Stimulated activated CD4-positive, alpha-beta T cell treated with anti-CD3 and anti-CD28 coated beads, Interleukin-15, amount 100 ng/mL, for 24 hours (primary cell): ENCODE measurements at places on chromosomes 5 and 9.

GRCh38 chr5:164119806-164120447 is 614.5 kb downstream of the MAT2B start:
- DNase-seq: no peak

DNA sequence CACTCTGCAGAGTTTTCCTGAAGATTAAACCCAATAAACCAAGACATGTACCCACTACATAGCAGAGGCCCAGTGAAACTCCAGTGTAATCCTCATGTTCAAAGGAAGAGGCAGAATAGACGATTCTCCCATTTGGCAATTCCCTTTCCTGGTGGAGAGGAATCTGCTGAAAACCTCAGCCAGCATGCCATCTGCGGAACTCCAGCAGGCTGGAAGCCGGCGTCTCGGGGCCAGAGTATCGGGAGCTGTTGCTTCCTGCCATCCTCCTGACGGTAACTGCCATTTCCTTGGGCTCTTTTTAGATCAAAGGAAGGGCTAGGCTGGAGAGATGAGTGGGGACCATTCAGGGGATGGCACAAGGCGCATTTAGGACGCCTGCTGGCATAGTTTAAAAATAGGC is 20.5 kb downstream of the NEURL1B start:
- no peak for DNase-seq

DNA sequence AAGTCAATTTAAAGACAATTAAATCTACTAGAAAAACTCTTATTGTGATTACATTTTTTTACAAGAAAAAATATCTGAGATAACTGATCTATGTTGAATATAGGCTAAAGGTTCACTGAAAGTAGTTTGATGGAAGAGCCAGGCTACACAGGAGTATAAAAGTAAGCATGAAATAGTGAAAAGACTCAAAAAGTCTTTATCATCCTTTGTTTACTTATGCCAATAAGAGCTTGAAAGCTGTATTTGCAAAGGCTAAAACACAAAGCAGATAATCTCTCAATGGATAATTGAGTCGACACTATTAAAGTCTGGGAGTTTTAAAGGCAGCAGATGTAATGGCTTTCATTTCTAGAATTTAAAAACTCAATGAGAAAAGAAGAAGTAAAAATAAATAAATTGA is 42.0 kb downstream of the SSBP2 start:
- DNase-seq: no peak

DNA sequence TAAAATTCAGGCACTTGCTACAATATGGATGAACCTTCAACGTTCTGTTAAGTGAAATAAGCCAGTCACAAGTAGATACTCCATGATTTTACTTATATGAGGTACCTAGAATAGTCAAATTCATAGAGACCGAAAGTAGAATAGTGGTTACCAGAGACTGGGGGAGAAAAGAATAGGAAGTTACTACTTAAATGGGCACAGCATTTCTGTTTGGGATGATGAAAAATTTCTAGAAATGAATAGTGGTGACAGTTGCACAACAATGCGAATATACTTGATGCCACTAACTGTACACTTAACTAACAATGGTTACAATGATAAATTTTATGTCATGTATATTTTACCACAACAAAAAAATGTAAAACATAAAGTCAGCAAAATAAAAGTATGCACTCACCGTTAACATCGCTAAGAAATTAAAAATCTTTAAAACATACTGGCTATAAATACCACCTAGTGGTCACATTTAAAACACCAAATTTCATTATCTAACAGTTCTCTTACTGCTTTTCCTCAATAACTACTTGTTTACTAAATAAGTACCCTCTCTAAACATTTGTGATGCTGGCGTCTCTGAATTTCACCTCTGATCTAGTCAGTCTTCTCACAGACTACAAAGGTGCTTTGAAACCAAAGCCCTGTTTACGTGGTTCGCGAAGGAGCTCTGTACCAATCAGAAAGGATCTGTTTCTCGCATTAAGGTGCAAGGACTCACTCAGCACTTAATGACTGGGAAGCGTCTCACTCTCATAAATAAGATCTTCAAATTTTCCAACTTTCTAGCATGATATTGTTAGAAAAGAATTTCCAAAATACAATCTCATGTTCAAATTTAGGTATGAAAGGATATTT is 22.7 kb downstream of the KIF3A start:
- DNase-seq: no peak

GRCh38 chr9:32955655-32956478 is 45.6 kb downstream of the APTX start:
- no peak for DNase-seq

- peak; percentile 25 for DNase-seq
Observed at GRCh38 chr9:133485531-133486260, 6.8 kb upstream of the SLC2A6 start.

GRCh38 chr9:136010176-136010575 is 49.0 kb upstream of the UBAC1 start:
- no peak for DNase-seq

- DNase-seq: peak; percentile 50
Observed at GRCh38 chr9:23826120-23826629, at the start of gene ELAVL2. Gene ELAVL2, minus strand, starts transcription at chr9:23826240. Its CDS starts 64,006 bp downstream, at chr9:23762234.

DNA sequence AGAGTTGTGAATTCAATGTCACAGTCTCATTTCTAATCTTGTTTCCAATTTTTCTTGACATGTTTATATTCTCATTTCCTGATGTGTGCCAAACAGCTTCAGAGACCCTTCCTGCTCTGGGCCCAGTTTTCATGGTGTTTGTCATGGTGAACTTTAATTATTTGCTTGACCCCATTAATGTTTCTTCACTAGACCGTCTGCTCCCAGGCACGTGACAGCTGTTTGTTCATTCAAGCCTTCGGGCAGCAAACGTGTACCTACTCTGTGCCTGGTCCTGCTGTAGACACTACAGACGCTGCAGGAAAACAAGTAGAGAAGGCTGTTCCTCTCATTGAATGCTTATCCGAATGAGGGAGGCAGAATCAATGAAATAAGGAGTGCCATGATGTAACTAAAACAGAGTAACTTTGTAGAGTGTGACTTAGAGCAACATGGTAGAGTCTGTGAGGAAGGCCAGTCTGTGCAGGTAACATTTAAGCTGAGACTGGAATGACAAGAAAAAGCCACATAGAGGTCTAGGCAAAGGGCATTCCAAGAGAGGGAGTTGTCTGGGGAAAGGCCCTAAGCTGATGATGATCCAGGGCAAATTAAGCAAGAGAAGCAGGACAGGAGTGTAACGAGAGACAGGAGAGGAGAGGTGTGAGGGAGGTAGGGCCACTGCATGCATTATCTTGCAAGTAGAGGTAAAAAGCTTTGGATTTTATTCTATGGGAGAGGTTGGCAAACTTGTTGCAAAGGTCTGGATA is 191.4 kb downstream of the SEMA5A start:
- no peak for DNase-seq

DNA sequence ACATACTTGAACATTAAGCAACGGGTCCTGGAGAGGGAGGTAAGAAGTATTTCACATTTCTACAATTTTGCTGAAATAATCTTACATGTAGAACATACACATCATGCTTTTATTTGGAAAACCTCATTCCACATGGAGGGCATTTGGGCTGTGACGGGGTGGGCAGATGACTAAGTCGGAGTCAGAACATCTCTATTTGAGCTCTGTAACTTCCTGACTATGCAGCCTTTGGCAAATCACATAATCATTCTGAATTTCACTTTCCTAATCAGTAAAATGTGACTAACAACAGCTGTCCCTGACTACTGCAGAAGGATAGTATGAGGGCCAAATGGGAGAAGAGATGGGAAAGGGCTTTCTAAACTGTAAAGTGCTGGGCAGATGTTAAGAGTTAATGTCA is 17.1 kb upstream of the IL6ST start:
- DNase-seq: peak; percentile 63

- peak; percentile 58 for DNase-seq
Observed at GRCh38 chr5:139795074-139796001, at the start of gene PSD2. Gene PSD2, plus strand, starts transcription at chr5:139795808. Its CDS starts 13,633 bp downstream, at chr5:139809441.

DNA sequence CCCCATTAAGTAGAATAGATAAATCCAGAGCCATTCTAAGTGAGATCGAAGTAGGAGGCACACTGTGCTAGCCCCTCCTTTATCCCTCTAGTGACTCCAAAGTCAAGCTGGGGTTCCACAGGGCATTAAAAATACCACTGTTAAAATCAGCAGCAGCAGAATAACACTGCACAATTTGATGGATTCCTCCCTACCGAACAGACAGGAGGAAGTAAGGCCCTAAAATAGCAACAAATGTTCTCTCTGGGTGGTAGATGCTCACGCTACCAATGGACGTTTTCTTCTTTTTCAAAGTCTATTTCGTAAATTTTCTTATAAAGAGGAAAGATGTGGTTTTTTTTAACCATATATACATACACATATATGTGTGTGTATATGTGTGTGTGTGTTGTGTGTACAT is 54.4 kb downstream of the FBXW11 start:
- no peak for DNase-seq

GRCh38 chr5:110702300-110702699 is 24.2 kb downstream of the TMEM232 start:
- DNase-seq: no peak

DNA sequence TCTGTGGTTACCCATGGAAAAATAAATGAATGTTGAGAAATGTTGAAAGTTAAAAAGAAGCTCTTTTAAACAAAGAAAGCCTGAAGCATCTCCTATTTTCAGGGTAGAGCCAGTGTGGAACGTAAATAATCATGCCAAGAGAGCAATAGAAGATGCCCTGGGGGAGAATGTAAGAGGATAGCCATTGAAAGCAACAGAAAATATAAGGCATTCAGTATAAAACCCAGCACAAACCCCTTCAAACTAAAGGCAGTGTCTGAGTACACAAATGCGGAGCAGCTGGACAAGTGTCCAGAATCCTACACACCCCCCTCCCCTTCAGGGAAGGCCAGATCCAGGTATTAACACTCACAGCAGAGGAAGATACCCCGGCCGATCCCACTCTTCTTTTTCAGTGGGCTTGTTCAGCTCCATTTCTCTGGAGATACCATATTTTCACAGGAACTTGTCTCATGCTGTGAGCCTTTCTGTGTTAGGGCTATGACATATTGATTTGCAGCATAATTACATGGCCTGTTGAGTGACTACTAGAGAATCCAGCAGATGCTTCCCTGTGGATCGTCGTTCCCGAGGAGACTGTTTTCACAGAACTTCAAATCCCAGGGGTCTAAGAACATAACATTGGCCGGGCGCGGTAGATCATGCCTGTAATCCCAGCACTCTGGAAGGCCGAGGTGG is 101.2 kb downstream of the PLK2 start:
- DNase-seq: no peak

DNA sequence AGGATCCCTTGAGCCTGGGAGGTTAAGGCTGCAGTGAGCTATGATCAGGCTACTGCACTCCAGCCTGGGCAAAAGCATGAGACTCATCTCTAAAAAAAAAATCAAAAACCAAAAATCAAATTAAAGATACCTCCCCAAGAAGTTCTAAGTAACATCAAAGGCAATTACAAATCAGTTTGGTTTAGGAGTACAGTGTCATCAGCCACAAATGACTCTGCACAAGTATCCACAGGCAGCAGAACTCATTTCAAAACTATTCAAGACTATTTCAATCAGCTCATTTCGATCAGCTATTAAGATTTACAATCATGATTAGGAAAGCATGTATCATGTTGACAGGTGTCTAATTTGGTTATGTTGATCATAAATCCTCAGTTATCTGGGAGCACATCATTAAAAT is 19.1 kb downstream of the TRMO start:
- no peak for DNase-seq

GRCh38 chr5:57082441-57083067 is 91.3 kb upstream of the GPBP1 start:
- DNase-seq: no peak

DNA sequence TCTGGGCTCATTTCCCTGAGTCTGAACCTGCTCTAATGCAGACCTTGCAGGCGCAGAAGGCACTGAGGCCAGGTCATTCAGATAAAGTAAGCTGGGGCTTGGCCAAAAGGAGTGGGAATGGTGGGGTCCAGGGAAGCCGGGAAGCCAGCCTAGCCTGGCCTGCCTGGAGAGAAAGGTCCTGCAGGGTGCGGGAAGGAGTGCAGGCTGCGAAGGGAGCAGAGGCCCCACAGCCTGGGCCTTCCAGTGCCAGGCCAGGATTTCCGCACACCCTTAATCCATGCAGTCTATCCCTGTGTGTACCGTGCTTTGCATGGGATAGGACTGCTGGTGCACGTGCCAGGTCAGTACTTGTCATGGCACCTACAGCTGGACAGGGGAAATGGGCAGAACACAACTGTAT is 3.6 kb upstream of the STING1 start:
- no peak for DNase-seq

DNA sequence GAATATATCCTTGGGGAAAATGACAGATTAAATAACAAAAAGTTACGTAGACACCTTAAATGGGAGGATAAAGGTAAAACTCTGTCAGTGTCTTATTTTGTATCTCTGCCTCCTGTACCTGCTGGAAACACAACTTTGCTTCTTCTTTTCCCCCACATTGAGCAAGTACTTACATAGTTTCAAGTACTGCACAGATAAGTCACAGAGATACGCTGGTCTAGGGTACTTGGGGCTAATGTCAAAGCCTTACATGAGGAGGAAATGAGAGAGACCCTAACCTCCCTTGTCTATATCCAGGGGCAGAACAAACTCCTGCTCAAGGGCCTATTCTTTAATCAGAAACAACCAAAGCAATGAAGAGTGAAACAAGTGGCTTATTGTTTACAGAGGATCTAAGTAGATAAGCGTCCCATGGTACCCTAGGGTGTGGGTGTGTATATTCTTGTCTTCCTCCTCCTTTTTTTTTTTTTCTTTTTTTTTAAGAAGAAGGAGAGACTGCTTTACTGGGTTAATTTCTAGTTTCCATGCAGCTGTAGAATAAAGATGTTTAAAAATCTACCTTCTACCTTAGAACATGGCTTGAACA is 43.1 kb downstream of the ELL2 start:
- DNase-seq: no peak

- no peak for DNase-seq
Observed at GRCh38 chr5:130520211-130520610, 615.9 kb downstream of the CHSY3 start.

GRCh38 chr5:121019106-121019505 is 555.0 kb downstream of the PRR16 start:
- no peak for DNase-seq

DNA sequence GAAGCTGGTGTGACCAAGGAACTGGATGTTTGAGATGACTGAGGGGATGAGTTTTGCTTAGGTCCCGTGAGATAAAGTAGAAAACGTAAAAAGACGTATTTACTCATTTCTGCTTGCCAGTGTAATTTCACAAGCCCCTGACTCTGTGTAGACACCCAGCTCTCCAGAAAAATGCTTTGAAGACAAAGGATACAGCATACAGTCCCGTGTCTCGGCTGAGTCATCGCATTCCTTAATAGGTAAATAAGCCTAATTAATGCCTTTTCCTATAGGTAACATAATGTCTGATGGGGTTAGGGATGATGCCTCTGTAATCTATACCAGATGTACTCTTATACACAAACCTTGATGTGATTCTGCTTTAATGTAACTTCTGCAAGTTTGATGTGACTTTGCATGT is 20.2 kb downstream of the S100Z start:
- no peak for DNase-seq

DNA sequence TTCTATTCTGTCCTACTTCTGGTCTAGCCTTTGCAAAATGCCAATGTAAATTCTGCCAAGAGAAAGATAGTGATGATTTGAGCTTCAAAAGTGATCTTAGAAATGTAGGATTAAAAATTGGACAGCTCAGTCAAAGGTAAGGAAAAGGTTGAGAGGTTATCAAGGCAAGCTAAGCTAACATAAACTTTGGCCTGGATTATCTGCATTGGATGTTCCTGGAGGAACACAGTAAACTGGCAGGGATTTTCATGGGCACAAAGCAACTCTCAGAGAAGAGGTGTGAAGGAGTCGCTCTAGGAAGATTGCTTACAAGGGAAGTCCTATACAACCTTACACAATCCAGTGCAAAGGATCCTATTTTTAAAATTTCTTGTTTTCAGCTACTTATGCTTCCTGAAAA is 115.2 kb downstream of the JAKMIP2 start:
- no peak for DNase-seq
